ENCODE measurements at places on chromosomes 6 and 20.

DNA sequence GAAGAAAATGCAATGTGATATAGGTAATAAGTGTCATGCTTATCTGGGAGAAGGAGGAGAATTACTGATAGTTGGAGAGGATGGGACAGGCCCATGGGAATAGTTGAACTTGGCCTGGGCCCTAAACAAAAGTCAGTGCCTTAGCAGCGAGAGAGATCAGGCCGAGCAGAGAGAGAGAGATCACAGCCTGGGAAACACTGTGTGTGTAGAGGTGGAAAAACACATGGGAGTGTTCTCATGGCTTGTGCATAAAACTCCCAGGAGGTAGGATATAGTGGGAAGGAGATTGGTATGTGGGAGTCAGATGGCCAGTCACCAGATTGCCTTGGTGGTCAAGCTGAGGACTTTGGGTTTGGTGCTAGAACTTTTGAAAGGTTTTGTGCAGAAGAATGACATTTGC, 47.6 kb downstream of the FIG4 start:
- DNase-seq, result no peak

GRCh38 chr20:2767768-2768631, 32.4 kb downstream of the CPXM1 start:
- DNase-seq, result no peak

DNA sequence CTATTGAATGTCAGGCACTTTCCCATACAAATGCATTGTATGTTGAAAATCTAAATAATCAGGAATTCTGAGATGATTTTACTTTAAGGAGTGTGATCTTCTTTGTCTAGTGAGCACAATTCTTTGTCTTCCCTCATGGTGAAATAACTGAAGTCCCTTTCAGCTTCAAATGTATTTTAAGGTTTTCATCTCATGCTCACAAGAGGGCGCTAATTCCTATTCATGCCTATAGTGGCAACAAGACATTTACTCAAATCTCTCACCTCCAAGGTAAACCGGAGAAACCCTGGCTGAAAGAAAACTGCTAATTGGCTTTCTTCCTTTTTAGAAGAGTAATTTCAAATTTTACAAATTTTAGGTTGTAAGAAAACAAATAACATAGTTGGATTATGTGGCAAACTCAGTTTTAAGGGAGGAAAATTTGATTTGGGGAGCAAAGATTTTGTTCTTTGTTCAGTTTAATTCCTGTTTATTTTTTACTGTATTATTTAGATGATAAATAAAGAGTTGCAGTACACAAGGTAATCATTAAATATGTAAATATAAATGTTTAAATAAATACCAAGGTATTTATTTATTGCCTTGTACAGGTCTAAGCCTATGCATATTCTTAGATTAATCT, 69.1 kb downstream of the SLC35F1 start:
- peak; percentile 53 for DNase-seq

DNA sequence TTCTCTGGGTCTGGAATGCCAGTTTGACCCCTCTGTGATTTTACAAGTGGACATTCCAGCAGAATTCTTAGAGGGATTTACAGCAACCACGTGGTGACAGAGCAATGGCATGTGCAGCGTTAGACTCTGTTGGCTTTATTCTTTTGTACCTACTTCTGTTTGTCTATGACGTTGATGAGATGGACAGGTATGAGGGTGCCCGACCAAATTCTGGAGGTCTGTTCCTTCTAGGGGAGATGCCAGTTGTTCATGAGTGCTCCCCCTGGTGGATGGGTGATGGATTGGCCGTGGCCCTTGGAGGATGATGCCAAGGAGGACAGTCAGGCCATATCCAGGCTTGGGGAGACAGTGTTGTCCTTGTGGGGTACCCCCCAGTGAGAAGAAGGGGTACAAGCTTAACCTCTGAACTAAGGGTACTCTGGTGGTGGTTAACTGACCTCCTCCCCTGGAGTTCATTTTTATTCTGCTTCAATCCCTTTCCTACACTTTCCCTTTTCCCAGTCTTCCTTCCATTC, 198.6 kb downstream of the DTNBP1 start:
- peak; percentile 44 for DNase-seq

DNA sequence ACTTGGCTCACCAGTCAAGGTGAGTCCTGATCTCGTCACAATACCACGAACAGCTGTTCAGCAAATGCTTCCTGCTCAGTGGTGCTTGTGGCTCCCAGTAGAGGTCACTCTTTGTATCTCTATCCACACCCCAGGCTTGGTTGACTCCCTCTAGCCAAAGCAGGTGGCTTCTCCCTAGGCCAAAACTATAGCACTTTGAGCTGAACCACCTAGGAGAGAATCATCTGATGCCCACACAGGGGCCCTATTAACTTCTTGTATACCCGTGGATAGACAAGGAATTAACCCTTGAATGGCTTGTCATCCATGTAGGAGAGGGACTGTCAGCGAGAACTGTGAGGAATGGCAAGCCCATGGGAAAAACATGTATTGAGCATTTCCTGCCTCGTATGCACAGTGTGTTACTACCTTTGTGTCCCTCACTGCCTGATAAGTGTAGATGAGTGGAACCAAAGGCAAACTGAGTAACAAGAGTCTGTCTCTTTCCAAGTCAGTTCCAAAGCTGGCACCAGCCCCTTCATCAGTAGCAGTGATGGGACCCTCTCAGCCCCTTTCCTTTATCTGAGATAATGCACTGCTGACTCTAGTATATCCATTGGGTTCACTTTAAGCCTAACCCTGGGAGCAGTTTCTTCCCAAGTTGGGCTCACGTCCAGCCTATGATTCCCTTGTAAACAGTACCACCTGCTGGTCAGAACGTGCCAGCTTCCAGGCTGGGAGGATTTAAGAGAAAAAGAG, 42.5 kb downstream of the EIF2S2 start:
- peak; percentile 84 for DNase-seq

DNA sequence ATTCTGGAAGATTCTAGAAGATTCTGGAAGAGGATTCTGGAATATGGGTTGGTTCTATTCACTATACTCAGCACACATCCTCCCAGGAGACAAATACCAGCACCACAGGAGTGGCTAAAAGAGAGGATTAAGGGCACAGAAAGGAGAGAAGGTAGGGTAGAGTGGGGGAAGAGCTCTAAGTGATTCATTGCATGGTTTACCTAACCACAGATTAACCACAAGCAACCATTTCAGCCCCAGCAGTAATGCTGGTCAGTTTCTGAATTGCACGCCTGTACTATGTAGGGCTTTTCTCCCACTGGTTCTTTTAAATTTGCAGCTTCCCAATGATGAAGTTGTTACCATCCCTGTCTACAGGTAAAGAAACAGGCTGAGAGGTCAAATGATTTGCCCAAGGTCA, 192.7 kb upstream of the PMEPA1 start:
- DNase-seq, result no peak

- no peak for DNase-seq
Observed at GRCh38 chr6:20341096-20341495, 60.6 kb upstream of the E2F3 start.

- DNase-seq, result no peak
Observed at GRCh38 chr6:112665815-112666214, 318.7 kb downstream of the RFPL4B start.

- no peak for DNase-seq
Observed at GRCh38 chr6:103107985-103108384, 1714.5 kb downstream of the GRIK2 start.

DNA sequence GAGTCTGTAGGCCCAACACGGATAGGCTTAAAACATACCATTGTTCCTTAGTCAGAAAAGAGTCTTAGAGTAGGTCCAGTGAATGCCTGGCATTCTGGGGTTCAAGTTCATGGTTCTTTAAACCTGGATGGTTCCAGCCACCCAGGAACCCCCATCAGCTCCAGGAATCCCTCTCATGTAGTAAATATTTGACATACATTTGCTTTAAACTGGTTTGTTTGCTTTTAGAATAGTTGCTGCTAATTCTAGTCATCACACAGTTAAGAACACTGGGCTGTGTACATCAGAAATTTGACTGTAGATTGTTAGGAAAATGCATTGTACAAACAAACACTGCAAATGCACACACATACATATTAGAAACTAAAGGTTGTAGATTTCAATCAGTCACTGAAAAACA, 30.6 kb upstream of the PBOV1 start:
- no peak for DNase-seq

DNA sequence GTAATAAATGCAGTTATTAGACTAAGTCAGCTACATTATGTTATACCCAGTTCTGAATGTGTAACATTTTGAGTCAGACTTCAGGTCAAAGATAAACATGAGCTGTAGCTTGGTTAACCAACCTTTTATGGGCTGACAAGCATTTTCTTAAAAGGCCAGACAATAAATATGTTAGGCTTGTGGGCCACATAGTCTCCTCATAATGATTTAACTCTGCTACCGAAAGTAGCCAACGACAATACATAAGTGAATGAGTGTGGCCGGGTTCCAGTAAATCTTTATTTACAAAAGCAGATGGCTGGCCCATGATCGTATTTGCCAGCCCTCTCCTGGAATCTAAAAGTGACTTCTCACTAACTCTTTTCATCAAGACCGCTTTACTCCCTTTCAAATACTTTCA, 49.9 kb downstream of the ATG5 start:
- no peak for DNase-seq

GRCh38 chr20:33408716-33409654, 7.7 kb upstream of the CDK5RAP1 start:
- peak; percentile 89 for DNase-seq

DNA sequence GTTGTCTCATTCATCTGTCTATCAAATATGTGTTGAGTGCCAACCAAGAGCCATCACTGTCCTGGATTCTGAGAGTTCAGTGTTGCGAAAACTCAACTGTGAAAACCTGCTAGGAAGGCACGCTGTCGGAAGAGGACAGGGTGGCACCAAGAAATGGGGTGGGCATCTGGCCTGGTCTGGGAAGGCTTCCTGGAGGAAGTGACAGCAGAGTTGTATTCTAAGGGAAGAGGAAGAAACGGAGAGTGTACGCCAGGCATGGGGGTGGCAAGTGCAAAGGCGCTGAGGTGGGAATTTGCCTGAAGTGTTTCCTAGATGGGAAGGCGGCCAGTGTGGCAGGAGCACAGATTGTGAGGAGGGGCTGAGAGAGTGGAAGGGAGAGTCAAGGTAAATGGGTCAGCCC, 91.2 kb downstream of the ANKRD60 start:
- DNase-seq, result no peak

GRCh38 chr20:50218987-50219435, 28.4 kb downstream of the CEBPB start:
- no peak for DNase-seq

DNA sequence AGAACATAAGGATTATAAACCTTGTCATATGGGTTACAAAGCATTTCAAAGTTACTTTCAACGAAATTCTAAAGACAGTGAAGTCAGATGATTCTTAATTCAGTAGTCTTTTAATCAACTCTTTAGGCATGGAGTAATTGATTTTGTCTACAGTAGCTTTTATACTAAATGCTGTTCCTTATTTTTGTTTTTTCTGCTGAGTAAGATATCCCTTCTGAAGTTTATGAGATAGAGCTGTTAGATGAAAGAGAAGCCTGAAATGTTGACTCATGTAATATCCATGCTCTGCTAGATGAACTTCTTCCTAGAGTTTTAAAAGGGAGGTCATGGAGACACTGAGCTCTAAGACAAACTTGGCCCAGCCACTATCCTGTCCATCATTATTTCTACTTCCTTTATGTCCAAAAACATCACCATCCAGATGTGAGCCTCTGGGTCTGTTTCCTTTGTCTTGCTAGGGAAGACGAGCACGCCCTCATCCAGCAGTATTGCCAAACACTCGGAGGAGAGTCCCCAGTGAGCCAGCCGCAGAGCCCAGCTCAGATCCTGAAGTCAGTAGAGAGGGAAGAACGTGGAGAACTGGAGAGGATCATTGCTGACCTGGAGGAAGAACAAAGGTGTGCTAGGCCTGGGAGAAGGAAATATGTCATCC, 550.3 kb downstream of the UTRN start:
- no peak for DNase-seq

- DNase-seq, result no peak
Observed at GRCh38 chr20:62027698-62028321, 37.9 kb downstream of the TAF4 start.

DNA sequence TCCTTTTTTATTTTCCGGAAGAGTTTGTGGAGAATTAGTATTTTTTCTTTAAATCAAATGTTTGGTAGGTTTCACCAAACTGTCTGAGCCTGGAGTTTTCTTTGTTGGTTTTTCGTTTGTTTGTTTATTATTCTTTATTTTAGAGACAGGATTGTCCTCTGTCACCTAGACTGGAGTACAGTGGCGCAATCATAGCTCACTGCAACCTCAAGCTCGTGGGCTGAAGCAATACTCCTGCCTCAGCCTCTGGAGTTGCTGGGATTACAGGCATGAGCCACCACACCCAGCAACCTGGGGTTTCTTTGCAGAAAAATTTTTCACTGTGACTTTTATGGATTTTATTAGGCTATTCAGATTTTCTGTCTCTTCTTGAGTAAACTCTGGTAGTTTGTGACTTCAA, 120.2 kb upstream of the LOC128125822 start:
- DNase-seq, result no peak

GRCh38 chr20:46573788-46574584, 23.5 kb upstream of the OCSTAMP start:
- no peak for DNase-seq

GRCh38 chr20:57831993-57832585, 122.3 kb upstream of the PMEPA1 start:
- no peak for DNase-seq

DNA sequence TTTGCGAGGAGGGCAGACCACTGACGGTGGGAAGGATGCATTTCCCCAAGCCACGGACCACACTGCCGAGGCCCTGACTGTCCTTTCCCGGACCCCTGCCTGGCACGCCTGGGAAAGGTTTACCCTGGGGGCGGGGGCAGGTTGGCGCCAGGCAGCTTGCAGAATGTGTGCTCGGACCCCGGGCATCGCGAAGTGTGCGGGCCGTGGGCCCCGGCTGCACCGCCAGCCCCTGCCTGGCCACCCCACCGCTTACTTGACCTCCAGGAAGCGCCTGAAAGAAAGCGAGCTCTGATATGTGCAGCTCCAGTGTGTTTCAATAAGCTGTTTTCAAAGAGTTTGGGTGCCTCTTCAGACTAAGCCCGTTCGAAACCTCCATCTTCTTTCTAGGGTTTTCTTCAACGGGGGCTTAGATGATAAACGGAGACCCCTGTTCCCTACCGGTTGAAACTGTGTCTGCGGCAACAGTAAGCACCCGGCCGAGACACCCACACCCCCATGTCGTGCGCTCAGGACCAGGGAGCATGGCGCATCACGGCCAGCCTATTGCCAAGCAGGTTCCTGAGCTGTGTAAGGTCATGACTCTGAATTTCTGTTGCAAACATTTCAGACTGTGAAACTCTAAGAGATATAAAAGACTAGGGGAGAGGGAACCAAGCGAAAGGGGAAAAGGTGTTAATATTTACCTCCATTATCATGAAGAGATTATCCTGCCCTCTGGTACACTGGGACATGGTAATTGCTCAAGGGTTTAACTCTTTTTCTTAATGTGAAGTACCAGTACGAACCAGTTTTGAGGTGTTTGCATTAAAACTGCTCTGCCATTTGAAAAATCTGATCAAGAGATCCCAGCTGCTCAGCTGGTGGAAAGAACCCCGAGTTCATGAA, 231.2 kb upstream of the FOXQ1 start:
- no peak for DNase-seq

GRCh38 chr6:137363805-137364138, 130.4 kb downstream of the OLIG3 start:
- peak; percentile 12 for DNase-seq

All from OCI-LY7 (cell line).